ENCODE measurements at places on chromosomes 5 and 9.

GRCh38 chr5:43274435-43275114 lies 38.6 kb downstream of the HMGCS1 start:
- DNase-seq, result no peak

DNA sequence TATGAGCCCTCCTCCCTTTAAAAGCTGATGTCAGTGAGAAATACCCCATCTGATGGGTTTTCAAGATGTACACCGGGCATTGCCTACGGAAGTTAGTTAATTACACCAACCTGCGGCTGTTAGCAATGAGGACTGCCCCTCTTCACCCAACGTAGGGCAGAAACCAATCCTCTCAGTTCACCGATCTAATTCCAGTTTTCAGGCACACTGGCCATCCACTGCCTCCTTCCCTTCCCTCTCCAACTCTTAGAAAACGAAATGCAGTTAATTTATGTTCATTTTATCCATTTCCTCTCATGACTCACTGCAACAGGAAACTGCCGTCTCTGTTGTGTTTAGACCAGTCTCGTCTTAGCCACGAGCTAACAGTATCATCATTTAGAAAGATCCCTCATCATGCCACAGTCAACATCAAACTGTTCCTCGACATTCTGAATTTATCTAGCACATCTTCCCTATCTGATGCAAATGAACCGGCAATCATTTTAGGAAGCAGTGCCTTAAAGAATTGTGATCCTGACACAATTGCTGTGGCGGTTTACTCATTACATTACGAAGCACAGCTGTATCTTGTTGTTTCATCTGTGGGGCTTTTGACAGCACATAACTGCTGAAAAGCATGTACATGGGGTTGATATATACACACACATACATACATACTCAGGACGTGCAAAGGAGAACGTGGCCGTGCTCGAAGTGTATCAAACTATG lies 168.6 kb downstream of the EFNA5 start:
- DNase-seq, result no peak

DNA sequence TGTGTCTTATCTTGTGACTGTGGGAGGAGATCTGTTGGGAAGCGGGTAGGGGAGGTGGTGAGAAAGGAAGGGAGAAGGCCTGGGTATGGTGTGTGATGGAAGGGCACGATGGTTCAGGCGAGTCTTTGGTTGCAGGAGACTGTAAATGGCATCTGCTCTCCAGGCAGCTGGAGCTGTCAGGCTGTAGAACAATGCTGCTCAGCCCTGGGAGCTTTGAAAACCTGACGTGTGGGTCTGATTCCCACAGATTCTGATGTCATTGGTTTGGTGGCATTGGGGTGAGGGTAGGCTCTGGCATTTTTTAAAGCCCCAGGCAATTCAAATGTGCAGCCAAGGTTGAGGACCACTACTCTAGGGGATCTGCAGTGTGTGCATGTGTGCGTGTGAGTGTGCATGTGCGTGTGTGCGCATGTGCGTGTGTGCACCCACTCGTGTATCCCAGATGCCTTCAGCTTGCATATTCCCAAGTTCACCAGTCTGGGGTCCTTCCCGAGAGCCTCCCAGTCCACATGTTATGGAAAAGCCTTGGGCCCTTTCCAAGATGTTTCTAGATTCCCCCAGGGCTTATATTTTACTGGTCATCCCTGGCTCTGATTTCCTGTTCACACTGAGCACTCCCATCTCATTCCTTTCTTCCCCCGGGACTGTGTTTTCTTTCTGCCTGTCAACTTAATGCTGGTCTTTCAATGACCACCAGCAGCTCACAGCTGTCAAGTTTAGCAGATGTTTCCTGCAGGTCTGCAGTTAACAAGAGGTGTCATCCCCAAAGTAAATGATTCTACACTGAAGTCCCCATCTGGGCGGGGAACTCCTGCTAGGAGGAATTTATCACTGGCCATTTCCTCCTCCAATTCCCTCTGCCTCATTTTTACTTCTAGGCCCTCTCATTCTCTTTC lies 34.0 kb downstream of the BOD1 start:
- DNase-seq, result no peak

GRCh38 chr9:32551276-32552051 lies 663 bp upstream of the SMIM27 start:
- DNase-seq, result peak; percentile 15

DNA sequence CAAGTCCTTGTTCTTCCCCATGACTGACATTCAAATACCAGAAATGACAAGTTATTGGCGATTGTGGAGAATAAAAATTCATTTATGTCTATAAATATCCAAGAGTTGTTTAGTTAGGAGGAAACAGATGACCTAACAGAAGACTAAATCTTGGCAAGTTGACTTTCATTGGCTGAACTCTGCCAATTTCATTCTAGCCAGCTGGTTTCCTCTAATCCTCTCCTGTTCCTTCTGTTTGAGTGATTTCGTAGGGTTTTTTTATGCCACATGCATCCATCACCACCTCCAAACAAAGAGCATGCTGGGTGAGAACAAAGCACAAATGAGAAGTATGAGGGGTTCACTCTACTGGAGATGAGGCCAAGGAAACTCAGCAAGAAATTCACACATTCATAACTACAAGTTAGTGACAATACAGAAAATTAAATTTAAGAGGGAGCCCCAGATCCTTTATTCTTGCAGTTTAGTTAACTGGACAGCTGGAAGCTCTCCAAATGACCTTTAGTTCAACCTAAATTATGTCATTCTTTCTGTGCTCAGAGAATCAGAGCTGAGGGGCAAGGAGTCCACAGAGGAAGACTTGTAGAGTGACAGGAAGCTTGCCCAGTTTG lies 932.0 kb downstream of the TLE4 start:
- no peak for DNase-seq

GRCh38 chr5:122368510-122369251 lies 56.6 kb downstream of the SNCAIP start:
- no peak for DNase-seq

GRCh38 chr9:105993116-105993854 lies 298.9 kb downstream of the TMEM38B start:
- DNase-seq, result no peak

DNA sequence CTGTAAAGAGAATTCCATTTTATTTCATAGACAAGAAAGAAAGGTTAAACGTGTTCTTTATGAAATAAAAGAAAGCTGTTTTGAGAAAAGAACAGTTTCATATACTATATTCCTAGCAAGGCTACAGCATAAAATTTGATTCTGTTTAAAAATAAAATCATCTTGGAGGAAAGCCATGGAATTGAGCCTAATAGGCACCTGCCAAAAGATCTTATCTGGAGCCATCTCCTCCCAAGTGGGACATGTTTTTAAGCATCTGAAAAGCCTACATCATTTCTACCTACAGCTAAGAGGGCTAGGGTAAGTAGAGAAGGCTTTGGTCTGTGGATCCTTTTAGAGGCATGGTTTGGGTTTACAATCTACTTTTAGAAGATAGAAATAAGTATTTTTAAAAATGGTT lies 89.3 kb downstream of the GAS1 start:
- no peak for DNase-seq

DNA sequence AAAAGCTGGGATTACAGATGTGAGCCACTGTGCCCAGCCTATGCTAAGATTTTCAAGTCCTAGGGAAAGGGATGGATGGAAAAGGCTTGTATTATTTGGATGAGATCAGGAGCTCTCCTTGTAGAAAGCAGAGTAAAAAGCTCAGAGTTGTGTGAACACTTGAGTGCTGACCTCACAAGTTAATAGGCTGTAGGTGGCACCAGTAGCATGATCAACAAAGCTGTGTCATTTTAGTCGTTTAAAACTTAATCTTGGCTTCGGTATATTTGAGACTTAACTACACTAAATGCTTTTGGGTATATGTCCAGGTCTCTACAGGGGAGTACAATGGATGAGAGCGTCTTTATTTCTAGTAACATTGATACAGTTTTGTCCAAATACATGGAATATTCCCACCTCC lies 264.2 kb downstream of the TMEM38B start:
- DNase-seq, result no peak

- no peak for DNase-seq
These were observed 50.6 kb downstream of the LRRTM2 start for GRCh38 chr5:138824516-138824915.

DNA sequence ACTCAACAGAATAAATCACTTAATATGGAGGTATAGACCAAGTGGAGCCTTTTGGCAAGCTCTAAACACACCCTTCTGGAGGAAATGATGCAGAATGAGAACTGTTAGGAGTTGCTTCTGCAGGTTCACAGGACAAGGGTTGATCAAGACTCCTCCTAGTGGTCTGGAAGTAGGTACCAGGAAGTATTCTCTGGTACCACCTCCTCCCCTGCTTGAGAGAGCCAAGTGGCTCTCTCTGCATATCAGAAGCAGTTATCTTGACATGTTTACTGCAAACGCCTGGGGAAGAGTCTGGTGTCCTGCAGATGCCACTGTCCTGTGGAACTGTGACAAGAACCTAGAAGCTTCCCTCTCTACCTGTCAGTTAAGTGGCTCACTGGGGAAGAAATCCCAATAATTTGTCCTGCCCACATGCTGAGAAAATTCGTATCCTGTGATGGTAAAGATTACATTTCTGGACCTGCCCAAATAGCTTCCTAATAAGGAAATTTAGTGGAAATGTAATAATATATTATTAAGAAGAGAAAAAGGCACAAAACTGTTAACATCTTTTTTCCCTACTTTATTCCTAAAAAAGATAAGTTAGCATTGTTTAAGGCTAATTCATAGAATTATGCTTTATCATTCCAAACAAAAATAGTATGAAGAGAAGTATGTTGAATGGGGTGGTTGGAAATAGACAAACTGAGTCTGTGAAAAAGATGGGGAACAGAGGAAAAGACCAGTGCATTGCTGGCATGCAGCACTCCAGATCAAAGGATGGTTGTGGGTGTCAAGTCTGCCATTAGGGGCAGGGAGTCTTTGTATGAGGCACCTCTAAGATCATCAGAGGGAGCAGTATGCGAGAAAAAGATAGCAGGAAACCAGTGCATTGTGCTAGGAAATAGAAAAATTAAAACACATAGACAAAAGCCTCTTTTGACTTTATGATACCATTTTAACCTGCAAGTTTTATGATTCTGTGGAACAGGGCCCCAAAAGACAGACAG lies 118.8 kb downstream of the CDC42SE2 start:
- DNase-seq, result no peak

- DNase-seq, result no peak
These were observed 2.5 kb upstream of the AQP7 start for GRCh38 chr9:33404788-33405362.

- DNase-seq, result no peak
These were observed 298.2 kb downstream of the CD180 start for GRCh38 chr5:66898241-66898995.

DNA sequence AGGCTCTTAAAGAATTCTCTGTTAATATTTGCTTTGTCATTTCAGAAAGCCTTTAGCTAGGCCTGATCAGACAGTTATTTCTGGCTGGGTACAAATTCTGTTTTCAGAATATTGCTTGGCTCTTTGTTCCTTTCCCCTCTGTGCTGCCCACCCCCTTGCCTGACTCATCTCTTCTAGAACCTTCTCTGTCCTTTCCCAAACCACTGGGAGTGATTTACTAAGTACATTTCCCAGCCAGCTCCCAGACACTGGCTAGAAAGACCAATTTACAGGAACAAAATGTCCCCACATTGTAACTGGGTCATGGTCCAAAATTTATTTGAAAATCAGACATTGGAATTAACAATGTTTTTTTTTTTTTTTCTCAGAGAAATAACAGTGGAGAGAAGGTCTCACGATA lies 133.1 kb upstream of the MAP1B start:
- DNase-seq, result no peak

GRCh38 chr9:70874451-70874850 lies 247.0 kb downstream of the TRPM3 start:
- DNase-seq, result no peak

DNA sequence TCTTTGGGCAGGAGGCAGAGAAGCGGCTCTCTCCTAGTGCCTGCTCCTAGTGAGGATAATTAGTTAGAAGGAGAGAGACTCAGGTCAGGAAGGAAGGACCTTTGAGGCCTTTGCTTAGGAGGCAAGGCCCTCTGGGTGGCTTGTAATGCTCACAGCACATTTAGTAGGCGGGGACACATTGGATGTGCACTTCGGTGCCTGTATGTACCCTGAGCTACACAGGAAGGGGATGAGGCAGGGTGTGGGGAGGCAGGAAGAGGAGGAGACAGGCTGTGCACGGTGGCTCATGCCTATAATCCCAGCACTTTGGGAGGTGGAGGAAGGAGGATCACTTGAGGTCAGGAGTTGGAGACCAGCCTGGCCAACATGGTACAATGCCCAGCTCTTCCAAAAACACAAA lies 7.2 kb upstream of the LCN2 start:
- no peak for DNase-seq

- DNase-seq, result no peak
These were observed 114.2 kb downstream of the EBF1 start for GRCh38 chr5:158985492-158985891.

DNA sequence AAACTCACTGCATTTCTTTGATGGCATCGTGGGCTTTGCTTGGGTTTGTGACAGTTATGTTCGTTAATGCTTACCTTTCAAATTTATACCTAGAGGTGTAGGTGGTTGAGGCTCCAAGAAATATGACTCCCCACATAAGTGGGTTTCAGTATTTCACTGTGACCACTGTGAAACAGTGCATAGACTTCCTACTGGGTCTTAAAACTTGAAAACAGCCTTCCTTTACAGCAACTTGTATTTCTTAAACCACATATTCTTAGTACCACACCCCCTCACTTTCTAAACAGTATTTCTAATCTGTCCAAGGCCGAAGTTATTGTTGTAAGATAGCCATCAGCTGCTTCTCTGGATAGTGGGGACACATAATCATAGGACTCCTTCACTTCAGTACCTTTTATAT lies 48.3 kb downstream of the TMEFF1 start:
- DNase-seq, result no peak

DNA sequence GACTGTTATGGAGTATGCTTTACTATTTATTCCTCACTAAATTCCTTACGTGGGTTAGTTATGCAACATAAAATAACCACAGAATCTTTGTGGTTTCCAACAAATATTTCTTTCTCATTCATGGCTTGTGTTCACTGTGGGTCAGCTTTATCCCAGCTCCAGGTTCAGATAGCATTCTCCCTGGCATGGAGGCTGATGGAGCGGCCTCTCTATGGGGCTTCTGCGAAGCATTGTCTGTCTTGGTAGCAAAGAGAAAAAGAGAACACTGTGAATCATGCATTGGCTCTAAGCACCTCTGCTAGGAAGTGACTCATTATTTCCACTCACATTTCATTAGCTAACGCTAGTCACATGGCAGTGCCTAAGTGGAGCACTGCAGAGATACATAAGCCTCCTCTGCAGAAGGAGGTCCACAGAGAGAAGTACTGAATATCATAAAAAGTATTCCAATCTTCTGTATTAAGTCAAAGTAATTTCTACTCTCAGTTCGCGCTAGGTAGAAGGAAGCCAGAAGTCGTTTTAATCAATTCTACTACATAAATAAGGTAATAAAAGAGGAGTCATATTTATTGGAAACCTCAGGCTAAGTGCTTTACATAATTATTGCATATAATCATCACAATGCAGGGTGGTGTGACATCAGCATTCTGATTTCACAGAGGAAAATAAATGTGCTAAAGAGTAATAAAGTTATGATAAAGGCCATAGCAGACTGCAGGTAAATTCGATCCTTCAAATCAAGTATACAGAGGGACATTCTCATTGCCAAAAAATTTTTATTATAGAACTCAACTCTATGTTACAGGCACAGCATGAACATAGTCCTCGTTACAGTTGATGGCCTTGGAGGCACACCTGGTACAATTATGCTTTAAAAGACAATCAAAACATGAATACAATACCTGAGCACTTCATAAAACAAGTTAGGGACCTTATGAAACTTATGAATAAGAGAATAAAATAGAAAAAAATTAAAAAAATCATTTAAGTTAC lies 531.1 kb downstream of the CETN3 start:
- no peak for DNase-seq

Data from activated CD4-positive, CD25-positive, alpha-beta regulatory T cell (primary cell).